ENCODE measurements at places on chromosomes 11 and 22.

GRCh38 chr22:40233886-40234285 lies 56.2 kb downstream of the TNRC6B start:
- DNase-seq: no peak

- DNase-seq: no peak
These were observed 2.0 kb downstream of the PNPLA5 start for GRCh38 chr22:43889860-43890253.

DNA sequence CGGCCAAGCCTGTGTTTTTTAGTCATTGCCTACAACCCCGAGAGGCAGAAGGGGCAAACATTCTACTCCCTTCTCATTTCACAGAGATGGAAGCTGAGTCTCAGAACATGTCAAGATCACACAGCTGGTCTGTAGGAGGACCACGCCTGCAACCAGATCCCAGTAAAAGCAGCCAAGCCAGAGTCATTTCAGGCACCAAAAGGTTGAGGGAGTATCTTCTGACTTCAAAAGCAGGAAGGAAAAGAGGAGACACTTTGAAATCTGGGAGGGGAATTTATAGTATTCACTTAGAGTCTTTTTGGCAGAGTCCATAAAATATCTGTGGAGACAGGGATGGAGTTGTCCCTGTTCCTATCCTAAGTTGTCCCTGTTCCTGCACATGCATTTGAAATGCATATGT lies 17.9 kb upstream of the ZDHHC13 start:
- no peak for DNase-seq

GRCh38 chr22:35172442-35172841 lies 84.9 kb upstream of the HMGXB4 start:
- no peak for DNase-seq

DNA sequence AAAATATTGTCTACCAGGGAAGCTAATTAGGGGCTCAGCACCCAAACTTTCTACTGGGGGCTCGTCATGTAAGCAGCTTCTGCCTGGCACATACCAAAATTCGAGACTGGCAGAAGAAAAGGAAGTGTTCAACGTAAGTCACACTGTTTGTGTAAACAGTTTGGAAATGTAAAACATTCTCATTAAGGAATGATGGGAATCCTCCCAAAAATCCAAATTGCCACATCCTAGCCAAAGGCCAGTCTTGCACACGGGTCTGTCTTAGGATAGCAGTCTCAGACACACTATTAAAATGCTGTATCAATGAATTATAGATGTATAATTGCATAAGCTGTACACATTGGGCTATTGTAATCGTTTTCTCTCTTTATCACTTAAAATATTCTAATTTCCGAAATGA lies 28.9 kb downstream of the CUL5 start:
- DNase-seq: no peak

DNA sequence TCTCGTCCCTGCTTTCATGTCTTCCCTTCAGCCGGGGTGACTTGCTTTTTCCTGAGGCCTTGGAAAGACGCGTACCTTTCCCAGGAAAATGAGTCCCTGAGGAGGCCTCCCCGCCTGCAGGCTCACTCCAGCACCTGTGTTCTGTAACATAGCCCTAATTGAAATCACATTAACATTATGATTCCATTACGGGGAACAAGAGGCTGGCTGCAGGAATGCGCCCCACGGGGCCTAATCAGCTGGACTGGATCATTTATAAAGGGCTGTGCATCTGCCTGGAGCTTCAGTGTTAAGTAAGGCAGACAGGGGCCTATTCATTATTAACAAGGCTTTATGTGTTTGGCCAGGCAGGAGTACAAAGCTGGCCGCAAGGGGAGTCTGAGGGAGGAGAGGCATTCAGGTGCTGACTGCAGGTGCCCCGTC lies 41.9 kb upstream of the TSPAN18 start:
- no peak for DNase-seq

- DNase-seq: no peak
These were observed 101.5 kb downstream of the BRD1 start for GRCh38 chr22:49726022-49726681.

GRCh38 chr22:48528221-48528915 lies 1299.3 kb downstream of the BRD1 start:
- DNase-seq: no peak

DNA sequence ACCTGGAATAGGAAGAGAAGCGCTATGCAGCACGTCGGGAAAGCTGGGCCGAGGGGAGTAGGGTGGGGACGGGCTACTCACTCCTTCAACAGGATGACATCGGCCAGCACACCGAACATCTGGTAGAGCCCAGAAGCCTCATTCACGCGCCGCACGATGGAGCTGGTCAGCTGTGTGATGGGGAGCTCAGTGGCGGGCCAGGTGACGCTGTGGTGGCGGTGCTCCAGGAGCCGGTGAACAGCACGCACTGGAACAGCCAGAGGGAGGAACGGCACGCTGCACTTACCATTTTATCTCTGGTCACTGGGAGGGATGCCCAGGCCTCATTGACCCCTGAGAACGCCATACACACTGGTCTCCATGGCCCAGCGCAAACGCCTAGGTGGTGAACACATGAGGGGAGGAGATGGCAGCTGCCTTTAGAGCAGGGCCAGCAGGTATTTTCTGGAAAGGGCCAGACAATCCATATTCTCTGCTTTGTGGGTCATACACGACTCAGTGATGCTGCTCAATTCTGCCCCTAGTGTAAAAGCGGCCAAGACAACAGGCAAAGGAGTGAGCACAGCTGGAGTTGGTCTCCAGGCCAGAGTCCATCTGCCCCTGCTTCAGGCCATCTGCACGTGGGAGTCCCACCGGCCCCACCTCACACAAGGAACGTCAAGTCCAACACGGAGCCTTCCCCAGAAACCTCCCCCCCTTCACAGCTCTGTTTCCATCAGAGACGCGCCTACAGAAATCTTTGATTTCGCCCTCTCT lies 8.8 kb downstream of the FOXRED2 start:
- DNase-seq: no peak

DNA sequence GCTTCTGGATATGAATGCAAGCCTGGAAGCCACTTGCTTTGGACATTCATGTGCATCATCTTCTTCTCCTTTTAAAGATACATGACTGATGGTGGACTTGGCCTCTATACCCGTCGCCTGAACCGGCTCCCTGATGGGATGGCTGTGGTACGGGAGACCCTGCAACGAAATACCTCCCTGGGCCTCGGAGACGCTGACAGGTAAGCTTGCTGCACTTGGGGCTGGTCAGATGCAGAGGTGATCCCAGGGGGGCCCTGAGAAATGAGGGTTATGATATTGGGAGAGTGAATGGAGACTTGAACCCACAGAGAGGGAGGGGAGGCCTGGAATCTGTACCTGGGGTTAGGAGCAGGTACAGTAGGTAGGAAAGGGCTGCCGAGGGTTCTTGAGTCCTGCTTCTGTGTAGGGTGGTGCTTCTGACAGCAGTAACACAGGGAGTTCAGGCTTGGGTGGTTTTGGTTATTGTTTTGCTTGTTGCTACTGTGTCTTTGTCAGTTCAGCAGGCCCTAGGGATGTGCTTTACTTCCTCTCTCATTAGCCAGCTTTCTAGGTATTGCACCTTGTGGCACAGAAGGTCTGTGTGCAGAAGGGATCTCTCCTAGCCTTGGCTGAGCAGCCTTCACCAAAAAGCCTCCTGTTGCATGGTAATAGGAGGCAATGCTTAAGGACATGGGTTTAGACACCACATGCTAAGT lies 176.1 kb downstream of the DBX1 start:
- no peak for DNase-seq

- DNase-seq: no peak
These were observed 129.5 kb downstream of the ETS1 start for GRCh38 chr11:128457874-128458273.

GRCh38 chr11:65780770-65781151 lies at the start of gene AP5B1:
Gene AP5B1 (minus strand): TSS chr11:65780976. CDS start chr11:65780591, 385 bp downstream.
- DNase-seq: peak; percentile 66

GRCh38 chr22:30866811-30867271 lies 101.7 kb downstream of the MORC2 start:
- no peak for DNase-seq

DNA sequence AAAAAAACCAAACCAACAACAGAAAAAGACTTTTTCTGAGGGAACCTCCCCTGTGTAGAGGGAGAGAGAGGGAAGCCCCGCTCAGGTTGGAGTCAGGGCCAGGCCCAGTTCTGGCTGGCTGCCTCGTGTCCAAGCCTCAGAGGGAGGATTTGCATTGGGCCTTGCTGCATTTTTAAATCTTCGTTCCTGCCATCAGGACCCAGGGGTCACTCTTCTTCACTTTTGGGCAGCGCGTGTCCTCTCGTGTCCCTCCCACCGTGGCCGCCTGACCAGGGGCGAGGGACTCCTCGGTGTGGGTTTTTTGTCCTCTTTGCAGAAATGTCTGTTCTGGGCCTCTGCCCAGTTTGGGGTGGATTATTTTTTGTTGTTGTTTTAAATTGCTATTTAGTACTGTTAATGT lies 57.9 kb downstream of the LRRC74B start:
- DNase-seq: no peak

DNA sequence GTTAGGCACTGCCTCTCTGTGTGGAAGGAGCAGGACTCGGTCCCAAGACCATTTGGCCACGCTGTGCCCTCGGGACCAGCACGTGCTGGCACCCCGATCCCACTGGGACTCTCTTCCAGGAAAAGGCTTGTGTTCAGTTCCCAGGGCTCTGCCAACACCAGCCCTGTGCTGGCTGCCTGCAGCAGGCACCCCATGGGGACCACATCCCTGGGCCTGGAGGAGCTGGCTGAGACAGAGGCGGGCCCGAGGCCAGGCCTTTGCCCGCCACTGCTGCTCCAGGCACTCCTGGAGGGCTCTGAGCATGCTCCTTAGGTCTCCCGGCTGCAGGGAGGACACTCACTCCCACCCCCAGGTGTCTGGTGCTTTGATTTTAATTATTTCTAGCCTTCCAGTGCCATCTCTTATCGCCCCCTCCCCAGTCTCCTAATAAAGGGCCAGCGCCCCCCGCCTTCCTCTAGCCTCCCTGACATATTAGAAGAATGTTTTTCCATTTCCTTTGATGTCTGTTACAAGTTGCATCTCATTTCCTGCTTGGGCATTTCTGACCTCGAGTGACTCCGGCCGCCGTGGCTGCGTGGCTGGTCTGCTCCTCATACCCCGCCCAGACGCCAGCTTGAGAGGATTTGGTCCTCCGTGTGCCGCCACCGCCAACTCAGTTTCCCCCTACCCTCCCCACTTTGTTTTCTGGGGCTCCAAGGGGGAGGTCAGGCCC lies 14.4 kb downstream of the CDKN1C start:
- DNase-seq: no peak

GRCh38 chr22:35212009-35212408 lies 45.3 kb upstream of the HMGXB4 start:
- DNase-seq: no peak

- no peak for DNase-seq
These were observed 5.8 kb upstream of the TBC1D10A start for GRCh38 chr22:30332551-30332950.

Data from CD4-positive, alpha-beta T cell treated with Interferon alpha-2 for 1 hour (primary cell).